ENCODE measurements at places on chromosomes 1 and 21.
A peak's percentile ranks its signal among the peaks of the same experiment; 100 is the strongest.

GRCh38 chr1:29120947-29121485 lies 2.7 kb downstream of the TMEM200B start:
- DNase-seq: peak; percentile 55

- DNase-seq: no peak
Measured at GRCh38 chr1:30462826-30463425, 260.5 kb downstream of the MATN1 start.

DNA sequence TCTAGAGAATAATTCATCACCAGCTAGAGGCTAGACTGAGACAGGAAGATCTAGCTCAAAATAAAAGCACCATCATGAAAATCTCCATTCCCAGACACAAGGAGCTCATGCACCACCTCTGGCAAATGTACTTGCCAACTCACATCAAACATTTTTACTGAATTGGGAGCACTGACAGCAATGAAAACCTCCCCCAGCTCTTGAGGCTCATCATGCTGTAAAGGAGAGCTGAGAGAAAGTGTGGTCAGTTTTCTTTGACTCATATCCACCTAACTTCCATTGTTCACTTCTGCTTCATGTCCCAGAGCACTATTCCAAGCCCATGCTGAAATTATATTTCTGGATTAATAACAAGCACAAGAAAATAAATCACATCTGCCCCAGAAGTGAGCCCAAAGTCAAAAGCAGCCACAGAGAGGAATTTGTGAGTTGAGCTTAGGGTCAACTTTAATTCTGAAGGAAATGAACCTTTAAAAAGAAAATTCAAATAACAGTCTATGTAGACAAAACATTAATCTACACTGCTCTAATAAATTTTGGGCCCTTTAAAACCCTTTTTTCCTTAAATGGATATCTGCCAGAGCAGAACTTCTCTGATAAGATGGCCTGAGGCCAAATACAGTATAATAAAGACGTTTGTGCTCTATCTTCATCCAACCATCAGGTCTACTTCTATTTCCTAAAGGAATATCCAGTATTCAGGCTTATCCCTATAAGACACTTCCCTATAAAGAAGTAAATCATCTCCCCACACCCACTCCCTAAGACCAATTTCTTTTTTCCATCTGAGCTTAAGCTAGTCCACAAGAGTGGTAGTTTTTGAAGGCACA lies 85.9 kb upstream of the ADAM30 start:
- no peak for DNase-seq

GRCh38 chr21:43312011-43312410 lies 114.9 kb downstream of the SIK1 start:
- no peak for DNase-seq
